HS-5 (cell line): ENCODE measurements at places on chromosomes 7 and 10.

- no peak for DNase-seq
Measured at GRCh38 chr7:43618073-43618472, 35.2 kb downstream of the STK17A start.

- DNase-seq: no peak
Measured at GRCh38 chr10:78672918-78673317, 395.8 kb upstream of the ZMIZ1 start.

DNA sequence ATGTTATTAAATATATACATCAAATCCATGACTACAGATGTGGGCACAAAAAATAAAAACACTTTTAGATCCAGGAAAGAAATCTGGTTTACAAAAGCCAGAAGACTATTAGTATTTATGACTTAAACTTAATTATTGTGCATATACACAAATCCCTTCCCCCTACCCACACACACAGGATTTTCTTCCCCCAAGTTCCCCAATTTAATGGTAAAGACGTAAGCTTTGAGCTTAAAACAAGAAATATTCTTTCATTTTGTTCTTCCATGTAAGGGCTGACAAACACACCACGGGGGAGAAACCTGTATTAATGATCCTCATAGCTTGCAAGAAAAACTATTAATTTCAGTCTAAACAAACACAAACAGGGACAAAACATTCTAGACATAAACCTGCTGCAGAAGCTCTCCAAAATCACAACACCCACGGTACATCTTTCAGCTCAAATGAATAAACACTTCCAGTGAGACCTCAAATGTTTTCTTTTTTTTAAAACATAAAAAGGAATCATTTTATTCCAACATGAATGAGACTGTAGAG lies 28.5 kb downstream of the OSBPL3 start:
- DNase-seq: no peak

- no peak for DNase-seq
Measured at GRCh38 chr10:90326498-90327267, 531.2 kb downstream of the HTR7 start.

DNA sequence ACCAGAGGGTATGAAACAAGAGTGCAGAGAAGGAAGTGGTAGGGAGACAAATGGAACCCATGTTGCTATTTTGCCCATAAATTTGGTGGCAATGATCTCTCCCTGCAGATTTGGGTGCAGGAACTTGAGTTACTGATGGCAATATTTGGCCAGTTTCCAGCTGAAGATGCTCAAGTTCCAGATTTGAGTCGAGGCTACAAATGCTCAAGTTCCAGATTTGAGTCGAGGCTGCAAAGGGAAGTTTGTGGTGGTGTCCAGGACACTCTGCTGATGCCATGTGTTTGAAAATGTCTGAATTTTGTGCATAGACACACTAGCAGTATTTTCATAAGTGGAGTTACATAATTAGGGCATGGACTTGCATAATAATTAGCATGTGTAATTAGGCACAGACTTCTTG lies 40.8 kb downstream of the TBXAS1 start:
- no peak for DNase-seq

- no peak for DNase-seq
Measured at GRCh38 chr10:72259491-72260238, 14.1 kb upstream of the DDIT4 start.

DNA sequence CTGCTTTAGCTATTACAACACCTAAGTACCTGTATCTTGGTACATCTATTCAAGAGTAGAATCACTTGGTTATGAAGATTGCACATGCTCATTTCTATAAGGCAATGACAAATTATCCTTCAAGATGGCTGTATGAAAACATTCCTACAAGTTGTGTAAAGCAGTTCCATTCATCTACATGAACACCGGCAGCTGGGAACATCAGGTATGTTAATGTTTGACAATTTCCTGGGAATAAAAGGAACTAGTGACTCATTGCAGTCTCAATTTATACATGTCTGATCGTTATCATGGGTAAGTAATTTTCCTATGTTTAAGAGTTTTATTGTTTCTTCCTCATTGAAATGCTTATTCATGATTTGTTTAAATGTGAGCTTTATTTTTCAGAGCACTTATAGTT lies 203.2 kb upstream of the SEMA3E start:
- DNase-seq: no peak

DNA sequence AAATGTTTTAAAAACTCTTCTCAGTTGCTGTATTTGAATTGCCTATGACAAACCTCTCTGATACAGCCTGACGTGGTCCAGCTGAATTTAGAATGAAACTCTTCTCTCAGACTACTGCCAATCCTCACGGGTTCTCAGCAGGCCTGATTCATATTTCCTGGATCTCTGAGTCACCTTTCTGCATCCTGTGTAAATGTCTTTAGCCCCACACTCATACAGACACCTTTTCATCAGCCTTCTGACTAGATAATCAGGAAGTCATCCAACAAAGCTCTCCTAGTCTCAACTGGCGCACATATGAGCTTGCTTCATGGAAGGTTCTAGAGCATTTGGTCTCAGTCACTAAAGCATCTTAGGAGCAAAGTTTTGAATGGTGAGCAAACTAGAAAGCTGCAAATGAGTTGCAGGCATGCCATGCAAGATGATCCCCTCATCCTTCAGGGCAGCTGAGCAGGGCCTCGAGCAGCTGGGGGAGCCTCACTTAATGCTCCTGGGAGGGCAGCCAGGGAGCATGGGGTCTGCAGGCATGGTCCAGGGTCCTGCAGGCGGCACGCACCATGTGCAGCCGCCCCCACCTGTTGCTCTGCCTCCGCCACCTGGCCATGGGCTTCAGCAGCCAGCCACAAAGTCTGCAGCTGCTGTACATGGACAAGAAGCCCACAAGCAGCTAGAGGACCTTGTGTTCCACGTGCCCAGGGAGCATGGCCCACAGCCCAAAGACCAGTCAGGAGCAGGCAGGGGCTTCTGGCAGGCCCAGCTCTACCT lies 182.8 kb downstream of the ARHGAP12 start:
- DNase-seq: peak; percentile 79

DNA sequence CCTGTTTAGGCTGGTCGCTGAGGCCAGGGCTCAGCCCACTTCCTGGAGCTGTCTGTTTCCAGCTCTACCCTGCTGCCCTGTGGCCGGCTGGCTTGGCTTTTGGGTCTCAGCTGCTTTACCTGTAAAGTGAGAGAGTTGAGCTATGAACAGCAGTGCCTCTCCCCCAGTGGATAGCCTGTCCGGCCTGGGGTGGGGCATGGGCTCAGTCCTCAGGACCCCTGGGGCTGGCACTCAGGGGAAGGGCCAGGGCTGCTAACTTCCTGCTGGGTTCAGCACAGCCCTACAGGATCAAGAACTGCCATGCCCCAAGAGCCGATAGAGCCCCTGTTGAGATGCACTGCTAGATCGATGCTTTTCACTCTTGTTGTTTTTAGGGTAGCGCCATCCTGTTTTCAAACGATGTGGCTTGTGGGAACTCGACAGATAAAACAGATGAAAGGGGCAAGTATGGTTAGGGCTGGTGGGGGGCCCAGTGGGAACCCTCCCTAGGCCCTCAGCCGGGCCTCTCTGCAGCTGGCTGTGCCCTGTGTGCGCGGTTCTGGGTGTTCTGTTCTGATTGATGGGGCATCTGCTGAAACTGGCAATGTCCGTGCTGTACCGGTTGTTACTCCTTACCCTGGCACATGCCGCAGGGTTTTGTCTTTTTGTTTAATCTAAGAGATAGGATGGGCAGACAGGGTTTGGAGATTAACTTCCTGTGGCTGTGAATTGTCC lies 10.0 kb upstream of the SFRP5 start:
- no peak for DNase-seq

- no peak for DNase-seq
Measured at GRCh38 chr7:146772601-146773000, 656.0 kb downstream of the CNTNAP2 start.

DNA sequence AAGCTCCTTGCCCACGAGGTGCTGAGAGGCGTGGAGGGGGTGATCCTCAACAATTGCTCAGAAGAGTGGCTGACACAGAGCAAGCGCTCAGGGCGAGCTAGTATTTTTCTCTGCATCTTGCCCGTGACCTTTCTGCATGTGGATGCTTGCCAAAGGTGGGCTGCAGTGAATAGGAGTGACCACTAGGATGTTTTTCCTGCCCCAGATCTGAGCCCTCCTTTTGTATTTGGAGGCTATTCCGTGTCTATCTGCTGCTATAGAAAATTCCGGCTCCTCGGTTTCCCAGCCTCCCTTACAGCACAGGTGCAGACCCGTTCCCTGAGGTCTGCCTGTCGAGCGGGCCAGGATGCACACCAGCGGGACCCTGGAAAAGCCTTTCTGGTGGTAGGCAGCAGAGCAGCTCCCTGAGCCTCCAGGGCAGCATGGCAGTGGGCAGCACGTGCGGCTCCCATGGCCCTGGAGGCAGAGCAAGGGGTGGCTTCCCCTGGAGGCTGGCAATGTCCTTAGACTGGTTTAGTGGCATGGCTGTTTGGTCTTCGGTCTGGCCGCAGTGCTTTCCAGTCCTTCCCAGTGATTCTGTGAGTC lies 145.1 kb upstream of the PCBD1 start:
- DNase-seq: no peak

DNA sequence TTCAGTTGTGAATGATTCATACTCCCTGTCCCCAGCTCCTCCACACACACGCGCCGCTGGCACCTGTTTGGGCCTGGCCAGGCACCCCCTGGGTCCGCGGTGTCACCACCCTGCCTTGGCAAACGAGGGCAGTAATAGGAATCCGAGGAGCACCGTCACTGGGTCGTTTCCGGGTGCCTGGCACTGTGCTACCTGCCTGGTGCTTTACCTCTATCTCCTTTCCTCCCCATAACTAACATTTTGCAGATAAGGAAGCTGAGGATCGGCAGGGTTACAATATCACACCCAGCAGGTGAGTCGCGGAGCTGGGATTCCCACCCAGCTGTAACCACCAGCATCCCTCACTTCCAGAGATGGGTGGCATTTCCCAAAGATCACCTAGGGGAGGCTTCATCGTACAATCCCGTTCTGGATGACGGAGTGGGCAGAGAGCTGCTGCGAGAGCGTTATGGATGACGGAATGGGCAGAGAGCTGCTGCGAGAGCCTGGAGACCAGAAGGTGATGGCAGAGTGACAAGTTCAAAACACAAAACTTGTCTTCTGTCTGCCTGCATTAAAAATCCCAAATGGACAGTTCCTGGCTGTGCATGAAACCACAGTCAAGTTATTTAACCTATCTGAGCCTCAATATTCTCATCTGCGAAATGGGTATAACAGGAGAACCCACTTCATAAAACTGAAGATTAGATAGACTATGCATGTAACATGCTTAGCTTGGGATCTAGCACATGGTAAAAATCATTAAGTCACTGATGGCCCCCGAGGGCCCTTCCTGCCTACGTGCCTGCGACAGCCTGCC lies 1.1 kb upstream of the HSPA12A start:
- DNase-seq: no peak

GRCh38 chr7:88259656-88260380 lies 40.0 kb upstream of the SRI start:
- DNase-seq: no peak

DNA sequence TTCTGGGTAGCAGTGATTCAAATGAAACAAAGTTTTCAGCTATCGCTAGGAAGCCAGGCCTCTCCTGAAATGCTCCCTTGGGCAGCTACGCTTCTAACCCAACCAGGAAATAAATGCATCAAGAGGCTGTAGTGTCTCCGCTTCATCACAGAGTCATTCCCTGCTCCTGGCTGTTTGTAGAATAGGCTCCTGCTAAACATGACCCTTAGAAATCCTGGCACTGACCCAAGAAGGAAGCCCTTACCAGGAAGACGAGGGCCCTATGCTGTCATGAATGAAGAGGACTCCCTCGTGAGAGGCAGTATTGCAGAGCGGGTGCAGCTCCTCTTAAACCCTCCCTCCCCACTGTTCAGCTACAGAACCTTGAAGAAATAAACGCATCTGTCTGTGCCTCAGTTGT lies 48.3 kb downstream of the NOD1 start:
- no peak for DNase-seq

DNA sequence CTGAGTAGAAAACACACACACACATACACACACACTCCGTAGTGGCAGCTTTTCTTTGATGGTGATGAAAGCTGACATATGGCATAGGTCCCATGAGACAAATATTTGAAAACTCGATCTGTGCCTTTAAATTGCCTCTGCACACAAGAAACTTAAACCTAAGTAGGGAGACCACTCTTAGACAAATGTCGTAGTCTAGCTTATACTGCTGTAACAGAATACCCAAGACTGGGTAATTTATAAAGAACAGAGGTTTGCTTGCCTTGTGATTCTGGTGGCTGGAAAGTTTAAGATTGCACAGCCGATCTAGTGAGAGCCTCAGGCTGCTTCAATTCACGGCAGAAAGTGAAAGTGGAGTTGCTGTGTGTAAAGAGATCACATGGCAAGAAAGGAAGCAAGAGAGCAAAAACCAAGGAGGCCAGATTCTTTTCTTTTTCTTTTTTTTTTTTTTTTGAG lies 489.4 kb upstream of the SORCS1 start:
- DNase-seq: peak; percentile 32

- no peak for DNase-seq
Measured at GRCh38 chr7:94578614-94579013, 69.0 kb downstream of the CASD1 start.

DNA sequence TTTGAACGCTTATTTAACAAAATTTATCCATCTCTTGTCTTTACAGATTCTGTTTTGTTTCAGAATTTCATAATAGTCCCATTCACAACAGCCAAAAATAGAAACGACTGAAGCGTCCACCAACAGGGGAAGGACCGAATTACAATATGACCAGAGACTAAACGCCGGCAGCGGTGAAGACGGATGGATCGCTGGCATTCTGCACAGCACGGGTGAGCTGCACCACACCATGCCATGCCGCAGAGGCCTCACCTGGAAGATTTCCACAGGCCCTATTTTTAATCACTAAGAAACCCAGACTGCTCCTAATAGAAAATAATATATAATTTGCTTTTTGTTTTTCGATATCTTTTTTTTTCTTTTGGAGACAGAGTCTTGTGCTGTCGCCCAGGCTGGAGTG lies 91.0 kb downstream of the ELFN1 start:
- DNase-seq: no peak

GRCh38 chr7:41069635-41070034 lies 633.3 kb downstream of the INHBA start:
- DNase-seq: no peak

DNA sequence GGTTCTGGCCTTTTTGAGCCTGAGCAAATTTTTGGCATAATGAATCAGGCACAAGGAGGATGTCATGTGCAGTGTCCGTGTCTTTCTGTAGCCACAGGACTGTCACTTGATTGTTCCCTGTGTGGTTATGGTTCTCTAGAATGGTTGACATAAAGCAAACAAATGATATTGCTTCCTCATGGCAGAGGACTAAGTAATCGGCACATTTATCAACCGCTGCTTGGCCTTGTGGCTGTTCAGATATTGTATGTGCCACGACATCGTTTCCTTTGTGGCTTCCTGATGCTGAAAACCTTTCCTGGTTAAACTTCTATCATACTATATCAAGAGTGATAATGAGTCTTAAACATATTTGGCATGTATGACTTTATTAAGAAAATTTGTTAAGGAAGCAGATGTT lies 598.8 kb downstream of the SUGCT start:
- DNase-seq: no peak

DNA sequence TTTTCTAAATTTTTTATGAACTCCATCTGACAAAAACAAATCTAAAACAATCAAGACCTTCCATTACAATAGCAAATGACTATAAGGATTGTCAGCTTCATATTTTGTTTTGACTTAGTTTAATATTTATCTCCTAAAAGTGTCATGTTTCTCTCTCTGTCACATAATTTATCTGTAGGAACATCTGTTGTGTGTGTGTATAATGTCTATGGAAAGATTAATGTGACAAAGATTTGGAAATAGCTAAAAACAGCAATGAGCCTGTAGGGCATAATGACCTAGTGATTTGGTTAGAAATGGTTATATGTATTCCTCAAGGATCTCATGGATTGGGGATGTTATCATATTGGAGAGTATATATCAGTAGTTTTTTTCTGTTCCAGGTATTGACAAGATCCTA lies 69.6 kb upstream of the MDFIC start:
- no peak for DNase-seq

GRCh38 chr7:47722126-47722525 lies 140.2 kb upstream of the TNS3 start:
- no peak for DNase-seq
